Ascending aorta (tissue), 2 donors: ENCODE measurements at places on chromosomes 2 and 18.

DNA sequence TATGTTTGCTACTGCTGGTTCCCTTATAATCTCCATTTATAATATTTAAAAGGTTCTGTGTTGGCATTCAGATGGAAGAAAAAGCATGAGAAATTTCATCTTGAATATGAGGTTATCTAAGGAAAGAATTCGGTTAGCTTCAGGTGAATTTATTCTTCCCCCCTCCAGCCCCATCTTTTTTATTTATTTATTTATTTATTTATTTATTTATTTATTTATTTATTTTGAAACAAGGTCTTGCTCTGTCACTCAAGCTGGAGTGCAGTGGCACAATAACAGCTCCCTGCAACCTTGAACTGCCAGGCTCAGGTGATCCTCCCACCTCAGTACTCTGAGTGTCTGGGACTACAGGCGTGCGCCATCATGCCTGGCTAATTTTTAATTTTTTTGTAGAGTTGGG lies 95.5 kb upstream of the VWC2L start:
- no peak for DNase-seq

DNA sequence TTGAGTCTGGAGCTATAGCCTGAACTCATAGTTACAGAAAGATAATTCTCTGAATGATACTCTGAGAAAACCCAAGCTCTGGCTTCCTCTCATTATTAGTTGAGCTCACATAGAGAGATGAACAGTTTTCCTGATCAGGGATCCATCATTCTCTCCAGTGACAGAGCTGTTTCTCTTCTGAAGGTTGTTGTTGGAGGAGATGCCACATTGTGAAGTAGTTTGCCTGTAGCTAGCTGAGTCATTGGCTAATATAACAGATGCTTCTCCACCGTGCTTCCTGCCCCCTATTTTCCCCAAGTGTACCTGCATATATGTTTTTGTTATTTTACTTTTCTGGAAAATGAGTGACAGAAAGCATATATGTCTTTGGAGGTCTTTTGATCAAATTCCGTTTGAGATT lies 64.6 kb downstream of the OSBPL6 start:
- no peak for DNase-seq

GRCh38 chr2:56918790-56919189 lies 735.0 kb downstream of the CCDC85A start:
- no peak for DNase-seq

- no peak for DNase-seq
These were observed 26.5 kb downstream of the ACVR1 start for GRCh38 chr2:157849591-157849990.

DNA sequence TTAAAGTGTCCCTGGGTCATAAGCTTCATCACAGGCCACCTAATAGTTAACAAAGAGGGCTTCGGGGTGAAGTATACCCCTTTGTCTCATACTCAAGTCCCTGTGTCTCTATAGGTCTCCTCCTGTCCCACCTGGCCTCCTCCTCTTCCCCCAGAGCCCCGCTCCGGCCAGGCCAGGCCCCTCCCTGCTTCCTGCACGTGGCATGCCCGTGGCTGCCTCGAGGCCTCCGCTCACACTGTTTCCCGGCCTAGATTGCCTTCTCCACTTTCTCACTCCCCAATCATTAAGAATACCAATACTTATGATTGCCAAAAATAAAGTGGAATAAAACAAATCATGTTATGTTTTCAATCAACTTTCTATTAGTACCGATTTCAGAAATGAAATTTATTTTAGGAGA lies 18.8 kb downstream of the SMYD1 start:
- DNase-seq: no peak

GRCh38 chr2:183995632-183996031 lies 602.7 kb upstream of the ZNF804A start:
- no peak for DNase-seq

- DNase-seq: no peak
These were observed 961 bp downstream of the RBM43 start for GRCh38 chr2:151260573-151261230.

- DNase-seq: no peak
These were observed 31.7 kb downstream of the SLC40A1 start for GRCh38 chr2:189548666-189549448.

GRCh38 chr2:24493713-24494112 lies 2.7 kb downstream of the NCOA1 start:
- no peak for DNase-seq

DNA sequence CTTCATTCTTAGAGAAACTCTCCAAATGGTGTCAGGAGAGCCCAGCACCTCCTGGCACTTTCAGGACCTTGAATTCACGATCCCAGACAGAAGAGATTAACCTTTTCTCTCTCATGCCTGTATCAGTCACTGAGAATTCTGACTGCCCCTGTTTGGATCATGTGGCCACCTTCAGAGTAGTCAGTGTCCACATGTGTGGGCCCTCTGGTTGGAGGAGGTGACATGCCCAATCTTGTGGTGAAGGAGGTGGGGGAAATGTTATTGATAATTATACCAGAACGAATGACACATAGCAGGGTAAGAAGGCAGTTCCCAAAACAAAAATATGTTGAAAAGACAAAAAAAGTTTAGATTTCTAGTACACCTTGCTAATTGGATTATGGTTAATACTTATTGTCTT lies 31.7 kb downstream of the UBXN4 start:
- no peak for DNase-seq

GRCh38 chr2:180205621-180206235 lies 198.6 kb upstream of the CWC22 start:
- DNase-seq: no peak

GRCh38 chr2:240326246-240326645 lies 109.2 kb upstream of the GPC1 start:
- no peak for DNase-seq

DNA sequence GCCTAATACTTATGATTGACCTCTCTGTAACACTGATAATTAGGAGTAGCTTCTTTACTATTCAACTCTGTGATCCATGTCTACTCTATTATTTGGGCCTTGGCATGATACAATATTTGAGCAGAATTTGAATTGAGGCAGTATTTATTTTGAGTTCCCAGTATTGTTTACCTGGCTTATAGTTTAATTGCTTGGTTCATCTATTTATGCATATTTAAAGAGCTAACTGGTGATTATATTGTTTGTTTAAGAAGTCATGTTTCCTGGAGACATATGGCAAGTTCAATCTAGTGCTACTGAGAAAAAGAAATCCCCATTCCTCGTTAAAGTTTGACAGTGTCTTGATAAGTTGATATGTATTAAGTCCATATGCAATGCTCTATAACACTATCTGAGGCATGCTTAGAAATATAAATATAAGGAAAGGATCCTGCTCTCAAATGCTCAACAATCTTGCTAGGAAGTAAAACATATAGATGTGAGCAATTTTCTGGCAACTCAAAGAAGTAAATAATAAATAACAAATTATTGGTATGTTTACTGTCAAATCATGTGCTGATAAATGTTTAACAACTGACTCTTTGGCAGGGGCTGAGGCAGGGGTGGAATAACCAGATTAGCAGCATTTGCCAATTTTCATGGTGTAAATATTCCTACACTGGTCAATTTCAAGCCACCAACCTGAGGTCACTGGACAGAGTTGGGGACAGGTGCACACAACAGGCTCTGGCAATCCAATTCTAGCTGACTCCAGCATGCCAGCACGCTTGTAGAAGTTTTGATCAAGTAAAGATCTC lies 430.2 kb upstream of the PIK3C3 start:
- no peak for DNase-seq

DNA sequence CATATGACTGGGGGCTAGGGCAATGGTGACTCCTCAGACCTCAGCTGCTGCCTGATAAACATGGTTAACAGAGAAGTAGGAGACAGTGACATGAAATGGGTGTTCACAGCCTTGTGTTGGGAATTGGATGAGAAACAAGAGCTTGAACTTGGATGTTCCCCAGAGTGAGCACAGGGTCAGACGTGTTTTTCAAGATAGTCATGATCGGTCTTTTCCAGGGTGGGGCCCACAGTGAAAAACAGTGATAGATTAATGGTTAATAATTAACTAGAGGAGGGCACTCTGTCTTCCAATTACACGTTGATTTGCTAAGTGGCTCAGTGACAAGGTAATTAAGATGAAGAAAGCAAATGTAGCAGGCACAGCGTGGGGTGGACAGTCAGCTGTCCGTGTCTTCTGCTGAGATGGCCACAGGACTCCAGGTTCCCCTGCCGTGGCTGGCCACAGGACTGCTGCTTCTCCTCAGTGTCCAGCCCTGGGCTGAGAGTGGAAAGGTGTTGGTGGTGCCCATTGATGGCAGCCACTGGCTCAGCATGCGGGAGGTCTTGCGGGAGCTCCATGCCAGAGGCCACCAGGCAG lies at the start of gene UGT1A3:
UGT1A3 (plus strand) TSS at position 320 of the 579 bp plus-strand sequence; CDS start at position 405, 85 bp downstream.
- DNase-seq: no peak

DNA sequence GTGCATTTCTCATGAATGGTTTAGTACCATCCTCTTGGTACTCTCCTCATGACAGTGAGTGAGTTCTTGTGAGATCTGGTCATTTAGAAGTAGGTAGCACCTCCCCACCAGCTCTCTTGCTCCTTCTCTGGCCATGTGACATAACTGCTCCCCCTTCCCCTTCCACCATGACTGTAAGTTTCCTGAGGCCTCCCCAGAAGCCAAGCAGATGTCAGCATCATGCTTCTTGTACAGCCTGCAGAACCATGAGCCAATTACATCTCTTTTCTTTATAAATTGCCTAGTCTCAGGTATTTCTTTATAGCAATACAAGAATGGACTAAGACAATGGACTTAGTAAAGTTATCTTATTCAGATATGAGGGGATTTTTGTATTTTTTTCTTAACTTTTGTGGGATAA lies 43.0 kb downstream of the FTCDNL1 start:
- no peak for DNase-seq

DNA sequence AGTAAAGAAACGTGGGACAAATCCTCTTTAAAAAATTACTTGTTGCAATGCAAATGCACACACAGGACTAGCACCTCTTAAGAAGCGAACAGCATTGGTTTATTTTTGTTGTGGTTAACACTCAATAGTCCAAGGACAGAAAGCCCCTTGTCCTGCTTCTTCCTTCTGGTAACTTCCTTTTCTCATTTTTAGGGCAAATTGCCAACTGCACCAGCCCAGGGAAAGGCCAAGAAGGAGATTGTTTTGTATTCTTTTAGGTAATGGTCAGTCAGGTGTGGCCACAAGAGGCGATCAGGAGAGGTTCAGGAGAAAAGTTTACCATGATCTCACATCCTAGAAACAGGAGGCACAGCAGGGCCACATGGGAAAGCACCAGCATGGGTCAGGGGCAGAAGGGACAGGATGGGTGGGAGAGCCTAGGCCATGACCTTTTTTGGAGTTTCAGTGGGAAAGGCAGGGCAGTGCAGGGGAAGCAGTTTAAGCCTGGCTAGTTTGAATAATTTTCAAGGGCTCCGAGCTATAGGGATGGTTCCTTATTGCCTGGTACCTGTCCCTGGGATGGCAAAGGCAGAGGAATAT lies 73.0 kb downstream of the CHRNA1 start:
- no peak for DNase-seq

DNA sequence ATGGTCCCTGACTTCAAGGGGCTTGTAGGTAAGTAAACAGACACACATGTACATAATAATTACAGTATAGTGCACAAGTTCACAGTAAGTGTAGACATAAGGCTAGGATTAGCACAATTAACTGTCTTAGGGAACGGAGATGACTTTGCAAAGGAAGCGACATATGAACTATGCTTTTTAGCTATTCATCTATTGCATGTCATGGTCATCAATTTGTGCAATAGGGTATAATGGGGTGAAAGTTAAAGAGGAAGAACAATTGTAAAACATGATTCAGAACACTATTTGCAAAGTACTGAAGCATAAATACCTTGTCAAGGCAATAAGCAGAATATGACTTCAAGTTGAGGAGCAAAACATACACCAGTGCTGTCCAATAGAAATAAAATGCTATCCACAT lies 112.3 kb upstream of the SLC8A1 start:
- DNase-seq: no peak

DNA sequence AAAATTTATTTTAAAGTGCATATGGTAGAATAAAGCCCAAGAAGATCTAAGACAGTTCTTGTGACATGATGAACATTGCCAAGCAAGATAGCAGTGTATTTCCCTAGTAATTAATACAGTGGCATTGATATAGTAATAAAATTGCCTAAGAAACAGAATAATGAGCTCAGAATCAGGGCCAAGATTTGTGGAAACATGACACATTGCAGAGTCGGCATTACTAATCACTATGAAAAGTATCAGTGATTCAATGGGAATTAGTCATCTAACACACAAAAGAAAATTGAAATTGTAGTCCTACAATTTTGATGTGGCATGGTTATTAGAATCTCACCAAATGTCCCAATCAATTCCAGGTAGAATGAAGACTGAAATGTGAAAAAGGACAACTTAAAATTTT lies 243.0 kb upstream of the CYRIA start:
- no peak for DNase-seq

- DNase-seq: no peak
These were observed 434.7 kb downstream of the NRXN1 start for GRCh38 chr2:50597206-50597605.
